Activated CD4-positive, alpha-beta T cell treated with anti-CD3 and anti-CD28 coated beads for 48 hours (primary cell): ENCODE measurements at places on chromosomes 2 and 18.

- DNase-seq, result peak; percentile 39
Measured at GRCh38 chr2:109128616-109129355, at the start of gene SH3RF3. Gene SH3RF3, plus strand, starts transcription at chr2:109129205.

- no peak for DNase-seq
Measured at GRCh38 chr2:38742797-38743559, 8.2 kb downstream of the SRSF7 start.

- no peak for DNase-seq
Measured at GRCh38 chr2:142605421-142605820, 272.0 kb upstream of the KYNU start.

DNA sequence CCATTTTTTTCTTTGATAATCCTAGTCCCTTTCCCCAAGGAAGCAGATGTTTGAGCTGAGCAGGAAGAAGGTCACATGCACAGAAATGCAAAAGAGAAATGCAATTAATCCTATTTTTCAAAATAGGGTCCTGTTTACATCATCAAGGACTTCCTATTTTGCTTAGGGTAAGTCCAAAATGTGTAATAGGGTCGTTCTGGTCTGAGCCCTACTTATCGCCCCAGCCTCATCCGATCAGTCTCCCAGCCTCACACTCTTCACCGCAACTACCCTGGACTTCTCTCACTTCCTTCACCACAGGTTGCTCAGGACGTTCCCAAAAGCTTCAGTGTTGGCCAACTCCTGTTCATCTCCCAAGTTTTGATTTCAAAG is 32.8 kb downstream of the FOSL2 start:
- DNase-seq, result no peak

- no peak for DNase-seq
Measured at GRCh38 chr2:149410701-149411484, 80.5 kb downstream of the LYPD6 start.

- no peak for DNase-seq
Measured at GRCh38 chr2:238331916-238332315, 11.6 kb downstream of the TRAF3IP1 start.

DNA sequence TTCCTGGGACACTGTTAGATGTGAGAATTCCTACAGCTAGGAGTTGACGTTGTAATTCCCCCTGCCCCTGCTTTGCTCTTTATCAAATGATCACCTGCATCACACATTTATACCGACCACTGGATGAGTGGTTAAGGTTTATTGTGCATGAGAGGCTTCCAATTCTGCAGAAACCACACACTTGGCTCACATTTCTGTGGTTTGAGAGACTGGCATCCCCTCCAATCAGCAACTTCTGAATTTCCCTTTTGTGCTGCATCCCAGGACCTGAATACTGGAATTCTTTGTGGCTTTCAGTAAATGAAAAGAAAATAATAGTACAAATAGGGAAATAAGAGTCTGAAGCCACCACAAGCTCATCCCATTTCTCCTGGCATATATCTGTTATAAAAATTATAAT is 628.7 kb upstream of the PIK3C3 start:
- DNase-seq, result no peak

- no peak for DNase-seq
Measured at GRCh38 chr2:33131111-33131510, 184.4 kb downstream of the LTBP1 start.

DNA sequence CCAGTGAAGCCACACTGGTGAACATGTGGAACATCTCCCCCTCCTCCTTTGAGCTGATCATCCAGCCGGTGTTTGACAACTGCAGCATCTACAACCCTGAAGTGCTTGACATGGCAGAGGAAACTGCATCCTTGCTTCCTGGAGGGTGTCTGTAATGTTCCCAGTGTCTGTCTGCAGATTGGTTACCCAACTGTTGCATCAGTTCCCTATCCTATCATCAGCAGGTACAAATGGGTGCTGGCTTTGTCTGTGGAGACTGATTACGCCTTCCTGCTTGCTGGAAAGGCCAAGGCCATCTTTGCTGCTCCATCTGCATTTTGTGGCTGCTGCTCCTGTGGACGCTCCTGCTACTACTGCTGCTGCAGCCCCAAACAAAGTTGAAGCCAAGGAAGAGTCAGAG is 83.5 kb downstream of the SKA1 start:
- DNase-seq, result no peak
